ENCODE measurements at places on chromosomes 13 and 19.
A peak's percentile ranks its signal among the peaks of the same experiment; 100 is the strongest.

DNA sequence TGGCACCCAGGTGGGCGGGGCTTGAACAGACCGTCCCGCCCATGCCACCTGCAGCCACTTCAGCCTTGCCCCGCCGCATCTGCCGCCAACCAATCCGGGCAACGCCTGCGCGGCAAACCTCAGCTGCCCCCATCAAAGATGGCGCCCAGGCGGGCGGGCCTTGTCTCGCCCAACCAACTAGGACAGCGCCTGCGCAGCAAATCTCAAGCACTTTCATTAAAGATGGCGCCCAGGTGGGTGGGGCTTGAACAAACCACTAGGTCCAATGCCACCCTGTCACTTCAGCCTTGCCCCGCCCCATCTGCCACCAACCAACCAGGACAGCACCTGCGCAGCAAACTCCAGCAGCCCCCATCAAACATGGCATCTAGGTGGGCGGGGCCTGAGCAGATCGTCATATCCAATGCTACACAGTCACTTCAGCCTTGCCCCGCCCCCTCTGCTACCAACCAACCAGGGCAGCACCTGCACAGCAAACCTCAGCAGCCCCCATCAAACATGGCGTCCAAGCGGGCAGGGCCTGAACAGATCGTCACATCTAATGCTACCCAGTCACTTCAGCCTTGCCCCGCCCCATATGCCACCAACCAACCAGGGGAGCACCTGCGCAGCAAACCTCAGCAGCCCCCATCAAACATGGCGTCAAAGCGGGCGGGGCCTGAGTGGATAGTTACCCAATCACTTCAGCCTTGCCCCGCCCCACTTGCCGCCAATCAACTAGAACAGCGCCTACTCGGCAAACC, 1.4 kb downstream of the PEG3 start:
- peak; percentile 74 for DNase-seq

GRCh38 chr13:61128850-61129645, 286.6 kb downstream of the PCDH20 start:
- DNase-seq = no peak

DNA sequence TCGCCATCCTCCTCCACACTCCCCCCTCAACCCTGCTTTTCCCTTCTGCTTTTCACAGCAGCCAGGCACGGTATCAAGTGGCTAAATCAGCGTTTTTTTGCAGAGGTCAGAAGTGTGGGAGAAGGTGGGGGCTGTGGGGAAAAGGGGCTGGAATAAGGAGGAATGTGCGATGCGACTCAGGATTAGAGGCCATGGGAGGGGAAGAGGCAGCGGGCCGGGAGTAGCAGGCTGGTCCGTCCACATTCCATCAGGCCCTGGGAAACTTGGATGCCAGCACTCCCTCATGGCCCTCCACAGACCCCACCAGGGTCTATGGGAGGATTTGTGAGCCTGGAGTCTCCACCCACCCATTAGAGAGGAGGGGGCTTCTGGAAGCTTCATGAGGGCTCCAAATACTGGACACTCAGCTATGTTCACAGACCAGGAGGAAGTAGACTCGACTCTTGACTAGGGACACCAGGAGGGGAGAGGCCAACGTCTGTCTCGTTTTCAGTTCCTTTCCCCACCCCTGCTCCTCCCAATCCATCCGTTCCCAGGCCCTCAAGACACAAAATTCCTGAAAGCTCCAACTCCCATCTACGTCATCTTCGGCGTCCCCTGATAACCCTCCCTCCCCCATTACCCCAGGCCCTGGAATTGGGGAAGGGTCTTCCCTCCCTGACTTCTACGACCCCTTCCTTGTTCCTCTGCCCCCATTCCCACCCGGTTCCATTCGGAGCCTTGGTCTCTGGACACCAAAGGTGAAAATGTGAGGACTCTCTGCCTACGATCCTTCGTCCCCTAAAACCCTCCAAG, 3.3 kb upstream of the KCNC3 start:
- peak; percentile 47 for DNase-seq

DNA sequence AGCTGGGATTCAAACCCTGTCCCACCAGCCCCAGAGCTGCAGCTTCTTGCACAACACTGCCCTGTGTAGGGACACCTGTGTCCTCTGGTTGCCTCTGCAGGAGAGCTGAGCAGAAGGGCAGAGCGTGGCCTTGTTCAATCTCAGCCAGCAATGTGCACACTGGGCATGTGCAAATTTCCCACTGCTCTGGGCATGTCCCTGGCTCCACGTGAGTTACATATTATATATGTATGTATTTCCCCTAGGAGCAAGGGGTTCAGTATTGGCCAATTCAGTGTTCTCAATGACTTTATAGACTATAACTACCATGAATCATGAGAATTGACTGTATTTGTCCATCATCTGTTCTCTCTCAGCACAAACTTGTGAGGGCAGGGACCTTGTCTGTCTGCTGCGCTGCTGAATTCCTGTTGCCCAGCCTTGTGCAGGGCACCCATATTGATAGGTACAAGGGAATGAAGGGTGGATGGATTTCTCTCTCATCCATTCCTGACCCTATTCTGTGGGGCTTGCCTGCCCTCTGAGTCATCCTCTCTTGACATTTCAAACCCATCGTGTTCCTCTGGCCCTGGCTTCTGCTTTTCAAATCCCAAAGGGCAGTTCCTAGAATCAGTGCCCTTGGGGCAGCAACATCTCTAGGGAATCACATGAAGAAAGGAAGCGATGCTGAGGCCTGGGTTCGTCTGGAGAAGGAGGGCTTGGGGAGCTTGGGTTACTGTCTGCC, 69.7 kb downstream of the ERICH6B start:
- DNase-seq = no peak

GRCh38 chr13:44259045-44260027, 114.3 kb upstream of the SERP2 start:
- peak; percentile 98 for DNase-seq

DNA sequence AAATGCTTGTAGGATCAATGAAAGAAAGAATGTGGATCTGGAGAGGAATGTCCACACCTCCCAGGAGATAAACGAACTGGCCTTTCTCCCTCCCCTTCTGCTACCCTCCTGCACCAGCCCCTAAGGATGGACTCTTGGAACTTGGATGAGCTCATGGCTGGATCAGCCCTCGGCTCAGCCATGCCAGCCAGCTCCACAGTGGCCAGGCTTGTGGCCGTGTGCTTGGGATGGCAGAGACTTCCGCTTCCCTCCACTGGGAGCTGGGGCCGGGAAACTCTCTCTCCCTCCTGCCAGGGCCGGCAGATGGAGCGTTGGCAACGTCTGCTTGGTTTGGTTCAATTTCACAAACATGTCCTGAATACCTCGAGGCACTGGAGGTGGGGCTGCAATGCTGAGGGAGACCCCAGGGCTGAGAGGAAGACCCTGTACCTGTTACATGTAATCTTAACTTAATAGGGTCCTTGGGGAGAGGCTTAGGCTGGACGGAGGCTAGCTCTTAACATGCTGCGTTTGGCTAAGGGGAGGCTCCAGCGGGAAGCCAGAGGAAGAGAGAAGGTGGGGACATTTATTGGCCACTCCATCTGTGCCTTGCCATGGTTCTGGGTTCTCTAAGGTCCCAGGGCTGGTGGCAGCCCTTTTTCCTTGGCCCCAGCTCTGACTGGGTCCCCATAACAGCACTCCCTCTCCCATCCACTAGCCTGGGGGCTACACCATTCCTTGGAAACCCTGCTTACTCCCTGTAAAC, 152.5 kb downstream of the IER2 start:
- DNase-seq = no peak

- no peak for DNase-seq
Observed at GRCh38 chr19:37977992-37978391, 71.0 kb downstream of the SIPA1L3 start.

- DNase-seq = no peak
Observed at GRCh38 chr13:63345835-63346234, 1930.2 kb upstream of the PCDH20 start.

- DNase-seq = no peak
Observed at GRCh38 chr13:42164557-42165125, 107.3 kb upstream of the AKAP11 start.

DNA sequence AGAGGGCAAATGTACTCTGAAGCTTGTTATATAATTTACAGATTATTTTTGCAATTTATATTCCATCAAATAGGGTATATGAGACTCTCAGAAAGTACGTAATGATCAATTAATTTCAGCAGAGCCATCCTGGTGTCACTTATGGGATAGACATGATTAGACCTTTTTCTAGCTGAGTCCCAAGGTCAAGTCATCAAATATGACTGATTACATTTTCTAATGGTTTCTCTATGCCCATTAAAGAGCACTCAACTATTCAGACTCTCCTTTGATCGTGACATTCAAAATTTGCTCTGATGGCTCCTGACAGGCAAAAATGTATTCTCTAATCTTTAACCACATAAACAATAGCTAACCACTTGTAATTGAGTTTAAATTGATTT, 469.2 kb downstream of the COG6 start:
- no peak for DNase-seq

DNA sequence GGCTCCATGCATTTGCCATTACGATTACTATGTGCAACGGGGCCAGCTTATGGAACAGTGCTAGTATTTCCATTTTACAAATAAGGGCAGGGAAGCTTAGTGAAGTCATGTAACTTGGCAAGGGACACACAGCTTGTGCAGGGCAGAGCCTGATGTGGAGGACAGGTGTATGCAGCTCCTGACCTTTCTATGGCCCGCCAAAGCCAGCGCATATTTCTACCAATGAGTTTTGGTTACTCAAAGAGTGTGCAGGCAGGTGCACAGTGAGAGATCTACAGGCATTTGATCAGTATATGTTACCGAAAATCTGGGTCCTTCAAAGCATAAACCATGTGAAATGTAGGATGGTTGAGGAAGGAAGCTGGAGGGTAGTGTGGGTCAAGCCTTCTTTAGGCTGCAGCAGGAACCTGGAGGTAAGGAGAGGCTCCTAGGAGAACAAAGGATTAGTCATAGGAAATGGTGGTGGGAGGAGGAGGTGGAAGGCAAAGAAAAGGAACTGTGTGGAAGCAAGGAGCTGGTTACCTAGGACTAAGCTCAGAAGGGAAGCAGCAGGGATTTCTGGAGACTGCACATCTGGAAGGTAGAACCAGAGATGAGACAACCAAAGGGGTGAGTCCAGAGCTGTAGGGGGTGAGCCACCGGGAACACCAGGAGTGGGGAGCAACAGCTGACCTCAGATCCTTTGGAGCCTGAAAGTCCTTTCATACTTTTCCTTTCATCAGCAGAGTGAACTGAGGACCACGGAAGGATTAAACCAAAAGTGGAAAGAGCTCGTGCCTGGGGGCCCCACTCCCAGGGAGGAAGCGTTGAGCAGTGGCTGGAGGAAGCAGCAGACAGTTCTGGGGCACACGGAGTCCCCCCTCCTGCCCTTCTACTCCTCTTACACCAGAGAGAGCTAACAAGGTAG, 4.2 kb upstream of the PDX1 start:
- DNase-seq = no peak

GRCh38 chr19:4225885-4226284, 3.4 kb upstream of the EBI3 start:
- no peak for DNase-seq

GRCh38 chr13:23903906-23904280, 6.6 kb upstream of the C1QTNF9B start:
- no peak for DNase-seq

- DNase-seq = no peak
Observed at GRCh38 chr13:65339241-65339640, 1890.9 kb downstream of the PCDH9 start.

DNA sequence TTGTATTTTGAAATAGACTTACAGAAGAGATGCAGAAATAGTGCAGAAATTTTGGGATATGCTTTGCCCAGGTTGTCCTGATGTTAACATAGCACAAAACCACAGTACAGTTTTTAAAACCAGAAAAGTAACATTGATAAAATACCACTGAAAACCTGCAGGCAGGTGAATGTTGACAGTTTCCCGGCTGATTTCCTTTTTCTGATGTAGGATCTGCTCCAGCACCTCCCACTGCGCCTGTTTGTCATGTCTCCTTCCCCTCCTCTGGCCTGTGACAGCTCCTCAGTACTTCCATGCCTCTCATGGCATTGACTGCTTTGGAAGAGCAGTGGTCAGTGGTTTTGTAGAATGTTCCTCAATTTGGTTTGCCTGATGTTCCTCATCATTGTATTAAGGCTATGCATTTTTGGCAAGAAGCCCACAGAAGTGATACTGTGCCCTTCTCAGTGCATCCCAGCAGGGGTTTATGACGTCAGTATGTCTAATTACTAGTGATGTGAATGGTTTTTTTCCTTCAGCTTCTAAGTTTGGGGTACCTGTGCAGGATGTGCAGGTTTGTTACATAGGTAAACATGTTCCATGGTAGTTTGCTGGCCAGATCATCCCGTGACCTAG, 31.0 kb downstream of the TDRD12 start:
- peak; percentile 19 for DNase-seq

- DNase-seq = no peak
Observed at GRCh38 chr13:96090240-96091101, 564 bp downstream of the HS6ST3 start.

DNA sequence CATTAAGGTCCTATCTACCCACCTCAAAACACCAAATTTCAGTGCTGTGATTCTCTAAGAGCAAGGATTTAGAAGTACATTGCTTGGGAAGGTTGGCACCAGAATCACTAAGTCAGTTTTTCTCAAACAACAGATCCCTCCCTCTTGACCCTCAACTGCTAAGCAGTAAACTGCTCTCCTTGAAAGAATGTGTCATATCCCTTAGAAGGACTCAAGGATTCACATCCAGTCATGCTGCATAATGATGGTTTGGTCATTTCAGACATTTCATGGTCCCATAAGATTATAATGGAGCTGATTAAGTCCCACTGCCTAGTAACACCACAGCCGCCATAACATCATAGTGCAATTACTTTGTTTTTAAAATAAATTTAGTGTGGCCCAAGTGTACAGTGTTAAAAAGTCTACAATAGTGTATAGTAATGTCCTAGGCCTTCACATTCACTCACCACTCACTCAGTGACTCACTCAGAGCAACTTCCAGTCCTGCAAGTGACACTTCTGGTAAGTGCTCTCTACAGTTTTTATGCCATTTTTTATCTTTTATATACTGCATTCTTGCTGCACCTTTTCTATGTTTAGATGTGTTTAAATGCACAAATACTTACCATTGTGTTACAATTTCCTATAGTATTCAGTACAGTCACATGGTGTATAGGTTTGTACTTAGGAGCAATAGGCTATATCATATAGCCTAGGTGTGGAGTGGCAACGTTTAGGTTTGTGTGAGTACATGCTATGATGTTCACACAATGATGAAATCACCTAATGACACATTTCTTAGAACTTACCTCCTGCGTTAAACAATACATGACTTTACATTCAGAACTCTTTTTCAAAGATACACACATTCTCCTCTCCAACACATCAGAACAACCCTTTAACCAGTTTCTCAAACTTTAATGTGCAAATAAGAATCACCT, 15.7 kb upstream of the CCDC169 start:
- DNase-seq = no peak

DNA sequence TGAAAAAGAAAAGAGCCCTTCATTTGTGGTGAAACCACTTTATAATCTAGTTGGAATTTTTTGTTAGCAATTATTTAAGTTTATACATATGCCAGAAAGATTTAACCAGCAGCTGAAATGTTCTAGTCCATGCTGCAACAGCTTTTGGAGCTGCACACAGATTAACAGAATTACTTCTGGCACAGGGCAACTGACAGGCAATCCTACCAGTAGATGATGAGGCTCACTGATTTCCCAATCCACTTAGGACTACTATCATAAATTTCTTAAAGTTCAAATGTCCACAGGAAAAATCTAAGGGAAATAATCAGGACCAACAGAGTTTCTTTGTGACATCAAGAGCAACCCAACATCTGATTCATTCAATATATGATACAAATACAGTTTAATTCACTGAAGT, 78.8 kb downstream of the CRYL1 start:
- DNase-seq = no peak

Measured in CD14-positive monocyte (primary cell).